ENCODE measurements at places on chromosomes 12 and 14.

DNA sequence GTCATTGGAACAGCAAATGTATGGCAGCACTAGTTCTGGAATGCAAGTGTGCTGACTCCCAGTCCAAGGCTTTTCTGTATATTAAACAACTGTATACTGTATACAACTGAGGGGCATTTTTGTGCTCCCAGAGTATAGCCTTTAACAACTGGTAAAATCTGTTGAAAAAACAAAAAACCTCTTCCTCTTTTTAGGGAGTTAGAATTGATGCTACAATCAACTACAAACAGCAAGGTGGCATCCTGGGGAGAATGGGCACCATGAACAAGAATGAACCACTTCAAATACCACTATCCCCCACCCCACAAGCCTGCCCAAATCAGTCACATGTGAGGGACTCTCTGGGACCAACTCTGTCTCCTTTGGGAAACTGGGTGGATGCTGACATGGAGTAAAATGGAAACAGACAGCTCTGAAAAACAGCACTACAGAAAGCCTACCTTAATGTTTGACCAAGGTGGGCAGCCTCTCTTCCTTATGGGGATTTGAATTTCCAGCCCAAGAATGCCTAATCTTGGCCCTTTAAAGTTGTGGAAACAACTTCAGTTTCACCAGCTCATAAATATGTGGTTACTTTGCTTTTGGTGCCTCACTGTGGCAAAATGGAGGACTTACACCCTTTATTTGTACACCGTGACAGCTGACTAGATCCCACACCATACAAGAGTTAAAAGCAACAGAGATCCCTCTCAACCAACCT, 7.5 kb downstream of the VTI1B start:
- peak; percentile 78 for DNase-seq

DNA sequence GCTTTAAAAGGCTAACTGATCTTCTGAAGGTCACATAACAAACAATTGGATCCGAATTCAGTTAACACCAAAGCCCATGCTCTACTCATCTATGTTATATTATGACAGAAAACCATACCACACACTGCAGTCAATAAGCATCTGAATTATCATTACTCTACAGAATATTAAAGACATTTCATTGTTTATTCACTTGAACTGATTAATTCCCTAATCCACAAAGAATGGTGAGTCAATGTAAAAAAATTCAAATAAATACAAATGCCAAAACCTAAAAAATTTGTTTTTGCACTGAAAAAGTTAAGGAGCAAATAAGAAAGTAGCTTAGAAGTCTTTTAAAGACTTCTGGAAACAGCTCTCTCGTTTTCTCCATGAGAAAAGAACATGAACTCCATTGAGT, 13.7 kb downstream of the NID2 start:
- DNase-seq: no peak

DNA sequence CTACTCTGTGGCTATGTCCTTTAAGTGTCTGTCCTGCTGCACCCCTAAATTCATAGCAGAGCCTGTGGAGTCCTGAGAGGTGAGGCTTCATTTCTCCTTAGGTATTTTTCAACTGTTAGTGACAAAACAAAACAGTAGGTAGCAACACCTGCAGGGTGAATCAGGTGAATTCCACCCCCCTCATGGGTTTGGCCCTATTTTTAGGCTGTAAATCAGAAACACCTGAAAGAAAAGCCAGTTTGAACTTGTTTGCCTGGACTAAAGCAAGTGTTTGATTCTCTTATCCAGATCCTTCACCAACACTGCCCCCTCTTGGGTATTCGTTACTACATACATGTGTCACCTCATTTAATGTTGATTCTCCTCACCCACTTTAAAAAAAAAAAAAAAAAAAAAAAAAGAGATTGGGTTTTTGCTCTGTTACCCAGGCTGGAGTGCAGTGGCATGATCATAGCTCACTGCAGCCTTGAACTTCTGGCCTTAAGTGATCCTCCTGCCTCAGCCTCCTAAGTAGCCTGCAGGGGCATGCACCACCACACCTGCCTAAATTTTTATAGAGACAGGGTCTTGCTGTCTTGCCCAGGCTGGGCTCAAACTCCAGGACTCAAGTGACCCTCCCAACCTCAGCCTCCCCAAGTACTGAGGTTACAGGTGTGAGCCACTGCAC, 10.3 kb downstream of the TBPL2 start:
- DNase-seq: peak; percentile 62

DNA sequence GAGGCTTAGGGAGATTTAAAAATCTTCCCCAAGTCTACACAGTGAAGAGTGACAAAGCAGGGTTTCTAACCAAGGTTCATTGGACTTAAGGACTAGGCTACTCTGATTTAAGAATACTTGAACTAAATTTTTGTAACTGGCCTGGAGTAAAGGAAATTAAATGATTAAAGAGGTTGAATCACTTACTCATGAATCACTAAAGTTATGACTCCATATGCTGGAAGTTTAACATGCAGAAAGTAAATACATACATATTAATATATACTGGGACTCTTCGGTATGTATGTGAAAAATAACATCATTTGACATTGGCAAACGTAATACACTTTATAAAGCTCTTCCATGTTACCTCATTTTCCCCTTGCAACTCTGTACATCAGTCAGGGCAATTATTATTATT, 322.9 kb downstream of the KCNH5 start:
- no peak for DNase-seq

GRCh38 chr14:102633906-102634595, 41.6 kb downstream of the RCOR1 start:
- DNase-seq: no peak

DNA sequence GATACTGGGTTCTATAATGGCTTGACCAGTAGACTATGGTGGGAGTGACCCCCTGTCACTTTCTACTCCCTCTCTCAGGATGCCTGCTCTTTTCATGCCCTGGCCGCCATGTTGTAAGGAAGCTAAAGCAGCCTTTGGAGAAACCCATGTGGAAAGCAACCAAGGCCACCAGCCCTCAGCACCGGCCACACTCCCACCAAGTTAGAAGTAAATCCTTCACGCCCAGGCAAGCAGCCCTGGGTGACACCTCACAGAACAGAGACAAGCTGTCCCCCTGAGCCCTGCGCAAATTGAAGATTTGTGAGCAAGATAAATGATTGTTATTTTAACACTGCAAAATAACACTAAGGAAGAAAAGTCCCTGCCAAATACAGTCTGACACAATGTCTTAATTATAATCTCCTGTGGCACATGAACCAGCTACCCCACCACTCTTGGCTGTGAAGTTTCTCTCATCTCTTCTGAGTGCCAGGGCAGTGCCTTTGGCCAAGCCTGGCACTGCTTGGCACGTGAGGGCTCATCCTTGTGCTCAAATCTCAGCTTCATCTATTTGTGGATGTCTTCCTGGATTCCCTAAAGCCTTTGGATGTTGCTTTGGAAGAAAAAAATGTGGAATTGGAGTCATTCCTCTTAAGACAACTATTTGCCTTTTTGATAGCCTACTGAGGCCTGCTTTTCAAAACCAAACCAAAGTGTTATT, 39.2 kb upstream of the PIWIL1 start:
- DNase-seq: no peak

DNA sequence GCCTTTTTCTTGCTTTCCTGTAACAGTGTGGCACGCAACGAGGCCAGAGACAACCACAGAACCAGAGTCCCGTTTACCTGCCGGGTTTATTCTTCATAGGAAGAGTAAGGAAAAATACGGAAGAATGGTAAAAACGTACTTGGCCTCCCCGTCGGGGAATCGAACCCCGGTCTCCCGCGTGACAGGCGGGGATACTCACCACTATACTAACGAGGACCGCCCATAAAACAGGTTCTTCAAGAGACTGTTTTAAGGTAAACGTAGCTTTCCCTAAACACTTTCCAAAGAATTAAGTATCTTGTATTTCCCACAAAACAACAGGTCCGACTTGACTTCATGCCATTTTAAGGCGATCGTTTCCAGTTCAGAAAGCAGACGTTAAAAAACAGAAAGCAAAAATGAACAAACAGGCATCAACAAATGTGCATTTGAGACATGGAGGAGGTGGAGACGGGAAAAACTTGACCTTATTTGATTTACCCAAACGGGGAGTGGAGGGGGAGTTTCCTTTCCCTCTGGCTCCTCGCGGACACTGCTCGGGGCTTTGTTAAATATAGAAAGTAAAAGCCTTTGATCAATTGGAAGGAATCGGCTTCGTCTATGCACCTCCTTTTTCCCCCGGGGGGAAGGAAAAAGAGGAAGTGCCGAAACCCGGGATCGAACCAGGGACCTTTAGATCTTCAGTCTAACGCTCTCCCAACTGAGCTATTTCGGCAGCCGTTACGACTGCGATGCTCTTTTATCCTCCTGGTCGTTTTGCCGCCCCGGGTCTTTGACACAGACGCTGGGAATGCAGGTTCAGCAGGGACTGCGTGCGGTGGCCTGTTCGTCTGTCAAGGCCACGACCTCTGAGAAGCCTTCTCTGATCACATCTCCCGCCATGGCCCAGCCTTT, 13.0 kb upstream of the UBC start:
- peak; percentile 92 for DNase-seq

- DNase-seq: no peak
These were observed 211.6 kb upstream of the SFSWAP start for GRCh38 chr12:131499160-131499863.

- no peak for DNase-seq
These were observed 222.9 kb upstream of the DDHD1 start for GRCh38 chr14:53376064-53376463.

DNA sequence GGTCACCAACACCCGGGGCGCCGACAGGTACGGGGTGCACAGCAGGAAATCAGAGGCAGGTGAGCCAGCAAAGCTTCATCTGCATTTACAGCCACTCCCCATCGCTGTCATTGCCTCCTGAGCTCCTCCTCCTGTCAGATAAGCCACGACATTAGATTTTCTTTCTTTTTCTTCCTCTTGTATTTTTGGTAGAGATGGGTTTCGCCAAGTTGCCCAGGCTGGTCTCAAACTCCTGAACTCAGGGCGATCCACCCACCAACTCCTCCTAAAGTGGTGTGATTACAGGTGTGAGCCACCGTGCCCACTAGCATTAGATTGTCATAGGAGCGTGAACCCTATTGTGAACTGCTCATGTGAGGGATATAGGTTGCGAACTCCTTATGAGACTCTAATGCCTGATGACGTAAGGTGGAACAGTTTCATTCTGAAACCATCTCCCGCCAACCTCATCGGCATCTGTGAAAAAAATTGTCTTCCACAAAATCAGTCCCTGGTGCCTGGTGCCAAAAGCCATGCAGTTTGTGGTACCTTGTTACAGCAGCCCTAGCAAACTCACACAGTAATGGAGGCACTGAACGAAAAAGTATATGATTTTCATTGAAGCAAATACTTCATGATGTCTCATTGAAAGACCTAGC, 1.5 kb downstream of the STYK1 start:
- DNase-seq: no peak

GRCh38 chr12:82130762-82131161, 227.4 kb downstream of the CCDC59 start:
- no peak for DNase-seq

DNA sequence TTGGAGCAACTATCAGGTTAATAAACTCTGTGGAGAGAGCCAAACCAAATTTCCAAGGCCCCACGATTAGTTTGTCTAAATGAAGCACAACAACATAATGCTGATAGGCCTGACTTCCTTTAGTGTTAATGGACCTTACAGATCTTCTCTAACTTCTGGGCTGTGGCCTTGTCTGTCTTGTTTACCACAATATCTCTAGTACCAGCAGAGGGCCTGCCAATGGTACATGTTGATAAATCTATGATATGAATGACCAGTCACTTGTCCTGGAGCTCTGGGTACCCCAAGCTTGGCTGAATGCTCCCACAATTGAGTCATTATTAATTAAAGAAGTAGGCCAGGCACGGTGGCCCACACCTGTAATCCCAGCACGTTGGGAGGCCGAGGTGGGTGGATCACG, 78.9 kb upstream of the CISTR start:
- no peak for DNase-seq

DNA sequence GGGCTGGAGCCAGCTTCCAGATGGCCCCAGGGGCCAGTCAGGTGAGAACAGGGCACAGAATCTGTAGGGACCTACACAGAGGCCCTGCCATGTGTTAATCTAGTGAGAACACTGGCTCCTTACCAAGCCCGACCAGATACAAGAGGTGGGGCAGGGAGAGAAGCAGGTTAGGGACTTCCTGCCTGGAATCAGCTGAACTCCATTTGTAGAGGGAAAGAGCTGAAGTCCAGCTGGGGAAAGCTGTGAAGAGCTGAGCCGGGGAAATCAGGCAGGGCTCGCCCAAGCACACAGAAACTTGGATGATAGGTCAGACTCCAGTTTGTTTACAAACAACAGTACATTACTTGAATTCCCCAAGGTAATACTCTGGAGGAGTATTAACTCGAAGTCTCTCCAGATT, 46.7 kb downstream of the PTGER2 start:
- DNase-seq: peak; percentile 24

DNA sequence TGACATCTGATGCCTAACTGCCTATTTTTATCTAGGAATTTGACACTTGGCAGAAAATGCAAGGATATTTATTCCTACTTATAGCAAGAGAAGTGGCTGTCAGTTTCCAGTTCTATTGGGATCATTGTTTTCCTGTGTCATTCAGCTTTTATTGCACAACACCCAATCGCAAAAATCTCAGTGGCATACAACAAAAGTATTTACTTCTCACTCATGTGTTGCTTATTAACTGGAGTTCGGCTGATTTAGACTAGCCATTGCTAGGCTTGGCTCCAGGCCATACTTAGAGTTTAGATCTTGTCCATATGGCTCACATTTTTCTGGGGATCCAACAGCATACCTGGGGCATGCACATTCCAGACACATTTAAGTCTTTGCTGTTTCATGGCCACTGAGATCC, 218.6 kb upstream of the SYT1 start:
- DNase-seq: peak; percentile 59

DNA sequence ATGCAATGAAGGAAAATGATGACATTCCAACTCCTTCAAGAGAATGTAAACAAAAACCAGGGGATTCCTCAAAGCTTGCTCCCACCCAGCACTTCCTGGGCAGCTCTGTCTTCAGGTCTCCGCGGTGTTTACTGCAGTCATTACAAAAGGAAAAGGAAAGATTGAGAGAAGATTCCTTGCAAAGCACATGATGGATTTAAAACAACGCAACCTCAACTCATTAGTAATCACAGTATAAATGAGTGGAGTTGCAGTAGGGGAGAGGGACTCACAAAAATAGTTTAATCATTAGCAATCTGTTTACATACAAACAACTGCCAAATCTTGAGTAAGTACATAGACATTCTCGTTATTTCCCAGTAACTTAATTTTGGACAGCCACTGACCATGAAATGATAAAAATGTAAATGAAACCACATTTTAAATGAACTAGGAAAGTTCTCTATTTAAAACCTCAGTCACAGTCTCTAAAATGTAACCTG, 49.7 kb upstream of the OVCH1 start:
- peak; percentile 71 for DNase-seq

- peak; percentile 11 for DNase-seq
These were observed 66.3 kb downstream of the ZNF664 start for GRCh38 chr12:124039276-124039675.

- DNase-seq: peak; percentile 72
These were observed 124.6 kb downstream of the KICS2 start for GRCh38 chr12:64097366-64098105.

GRCh38 chr12:53856132-53856531, 82.5 kb upstream of the HOXC13 start:
- no peak for DNase-seq

DNA sequence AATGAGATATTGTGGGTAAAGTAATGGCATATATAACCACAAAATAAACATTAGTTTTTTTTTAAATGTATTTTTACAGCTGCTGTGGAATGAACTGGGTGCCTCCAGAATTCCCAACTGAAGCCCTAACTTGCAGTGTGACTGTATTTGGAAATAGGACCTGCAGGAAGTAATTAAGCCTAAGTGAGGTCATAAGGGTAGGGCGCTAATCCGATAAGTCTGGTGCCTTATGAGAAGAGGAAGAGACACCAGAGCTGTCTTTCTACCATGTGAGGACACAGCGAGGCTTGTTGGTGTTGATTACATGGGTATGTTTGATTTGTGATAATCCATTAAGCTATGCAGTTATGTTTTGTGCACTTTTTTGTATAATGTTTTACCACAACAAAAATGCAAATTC, 136.8 kb downstream of the TPH2 start:
- no peak for DNase-seq
